ENCODE measurements at places on chromosomes 4 and X. TPM values are rescaled to one million over a fixed set of nuclear protein-coding genes. Genes with fewer than 3 reads are reported as not detected.

DNA sequence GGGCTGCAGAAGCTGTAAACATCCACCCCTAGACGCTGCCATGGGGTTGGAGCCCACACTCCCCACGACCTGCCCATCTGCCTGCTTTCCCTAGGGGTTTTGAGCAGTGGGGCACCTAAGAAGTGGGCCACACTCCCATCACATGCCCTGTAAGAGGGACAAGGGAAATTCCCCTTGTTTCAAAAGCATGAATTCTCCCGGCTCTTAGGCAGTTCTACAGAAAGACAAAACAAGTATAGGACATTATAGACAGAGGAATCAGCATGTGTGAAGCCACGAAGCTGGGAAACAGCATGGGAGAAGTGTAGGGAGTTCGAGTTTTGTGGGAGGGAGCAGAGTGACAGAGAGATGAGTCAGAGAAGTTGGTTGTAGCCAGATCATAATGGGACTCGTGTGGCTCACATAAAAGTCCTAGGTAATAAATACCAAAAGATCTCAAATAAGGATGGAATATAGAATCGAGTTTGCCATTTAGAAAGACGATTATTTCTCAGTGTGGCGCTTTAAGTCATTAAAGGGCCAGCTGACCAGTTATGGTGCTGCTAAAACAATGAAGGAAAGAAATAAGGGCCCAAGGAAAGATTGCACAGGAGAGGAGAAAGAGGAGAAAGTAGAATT lies 23.9 kb downstream of the APOO start:
- H3K36me3 ChIP-seq: no peaks in the 10 kb centered on the region
- H3K4me1 ChIP-seq: peaks cover 4% of the 10 kb centered on the region
- no peaks in the 10 kb centered on the region for H3K27me3 ChIP-seq

DNA sequence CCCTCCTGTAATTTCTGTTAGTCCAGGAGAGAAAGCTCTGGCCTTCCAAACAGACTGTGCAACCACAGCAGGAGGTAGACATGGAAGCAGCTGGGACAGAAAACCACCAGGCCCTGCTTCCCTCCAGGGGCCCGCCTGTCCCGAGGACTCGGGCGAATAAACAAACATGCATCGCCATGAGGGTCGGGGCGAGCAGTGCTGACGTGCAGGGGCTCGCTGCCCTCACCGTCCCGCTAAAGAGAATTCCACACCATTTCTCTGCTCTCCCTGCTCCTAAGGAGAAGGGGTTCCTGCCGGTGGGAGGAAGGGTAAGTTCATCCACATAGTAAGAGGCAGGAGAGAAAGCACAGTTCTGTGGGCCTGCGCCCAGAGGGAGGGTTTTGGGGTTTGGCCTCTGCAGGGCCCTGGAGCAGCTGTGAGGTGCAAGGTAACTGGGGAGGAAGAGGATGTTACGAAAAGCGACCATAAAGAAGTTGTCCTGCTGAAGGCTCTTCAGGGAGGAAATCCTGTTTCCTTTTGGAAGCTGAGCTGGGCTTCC lies 54.9 kb downstream of the WFS1 start:
- H3K36me3 ChIP-seq: no peaks in the 10 kb centered on the region
- no peak overlapping the region for H3K27ac ChIP-seq
- no peaks in the 10 kb centered on the region for H3K27me3 ChIP-seq
- H3K4me1 ChIP-seq: no peaks in the 10 kb centered on the region

- no peak overlapping the region for H3K27ac ChIP-seq
- H3K4me3 ChIP-seq: no peak overlapping the region
These were observed 47.1 kb upstream of the PPP2R3B start for GRCh38 chrX:433771-434170.

DNA sequence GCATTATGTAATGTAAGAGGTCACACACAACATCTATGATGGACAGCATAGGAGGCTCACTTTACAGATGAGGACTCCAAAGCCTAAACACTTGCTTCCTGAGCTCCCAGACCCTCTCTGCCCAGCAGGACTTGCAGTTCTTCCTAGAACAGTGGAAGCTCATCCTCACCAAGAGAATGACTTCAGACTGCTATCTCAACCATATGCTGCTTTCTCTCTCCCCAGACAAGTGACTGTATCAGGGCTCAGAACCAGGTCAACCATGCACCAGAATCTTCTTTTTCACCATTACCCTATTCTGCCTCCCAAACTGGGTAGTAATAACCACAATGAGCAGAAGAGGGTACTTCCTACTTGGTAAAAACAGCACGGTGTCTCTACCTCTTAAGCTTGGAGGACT lies 12.2 kb downstream of the RNF150 start:
- H3K36me3 ChIP-seq: no peaks in the 10 kb centered on the region
- no peaks in the 10 kb centered on the region for H3K27me3 ChIP-seq
- H3K27ac ChIP-seq: no peak overlapping the region
- peaks cover 14% of the 10 kb centered on the region for H3K4me1 ChIP-seq

ZNF630 gene
- total RNA-seq: 3.7 TPM
